Osteoblast (primary cell): ENCODE measurements at places on chromosomes 5 and 9. TPM values are rescaled to one million over a fixed set of nuclear protein-coding genes. Genes with fewer than 3 reads are reported as not detected.

The CER1 gene
- not detected in 2 replicates for total RNA-seq

The CYFIP2 gene
- 4.7 and 6.5 TPM in 2 replicates for total RNA-seq

The FOXD4L5 gene
- under 0.01 TPM in 1 of 2 replicates, not detected in the other for total RNA-seq

The HAUS6 gene
- total RNA-seq, result 14.5 and 16.2 TPM in 2 replicates

The PFN3 gene
- total RNA-seq, result not detected in 2 replicates

The RAPGEF1 gene
- total RNA-seq, result 34.7 and 42.1 TPM in 2 replicates

The CCDC152 gene
- total RNA-seq, result 0.29 and 0.36 TPM in 2 replicates

The LRRTM2 gene
- total RNA-seq, result under 0.01 and 0.88 TPM in 2 replicates

The FOCAD gene
- total RNA-seq, result 45.6 and 53.0 TPM in 2 replicates

The SLC6A3 gene
- not detected in 2 replicates for total RNA-seq

The LAMC3 gene
- under 0.01 TPM in 1 of 2 replicates, not detected in the other for total RNA-seq

The SV2C gene
- total RNA-seq, result not detected in 2 replicates

The DCAF10 gene
- total RNA-seq, result 28.6 and 30.4 TPM in 2 replicates

The MSX2 gene
- total RNA-seq, result 1.5 and 2.2 TPM in 2 replicates

The SOX30 gene
- under 0.01 TPM in 2 replicates for total RNA-seq

The FOXD1 gene
- total RNA-seq, result 12.7 and 17.0 TPM in 2 replicates

The MUSK gene
- total RNA-seq, result under 0.01 TPM in 1 of 2 replicates, not detected in the other

The FOXD4L3 gene
- total RNA-seq, result under 0.01 TPM in 1 of 2 replicates, not detected in the other

The ST8SIA4 gene
- total RNA-seq, result 1.4 and 1.8 TPM in 2 replicates

The PCDHB6 gene
- total RNA-seq, result 0.59 and 0.72 TPM in 2 replicates

The JAK2 gene
- total RNA-seq, result 21.0 and 23.3 TPM in 2 replicates

The PRDM9 gene
- not detected in 2 replicates for total RNA-seq

The DDX46 gene
- 20.6 and 26.8 TPM in 2 replicates for total RNA-seq

The SLC25A48 gene
- total RNA-seq, result not detected in 2 replicates

The EPB41L4B gene
- 2.1 and 2.2 TPM in 2 replicates for total RNA-seq

The TMOD1 gene
- not detected in 2 replicates for total RNA-seq

The CORO2A gene
- 0.29 and 0.72 TPM in 2 replicates for total RNA-seq

The HK3 gene
- total RNA-seq, result under 0.01 and 1.8 TPM in 2 replicates

The CERCAM gene
- total RNA-seq, result 186 and 195 TPM in 2 replicates

The SPRY4 gene
- total RNA-seq, result 5.4 and 5.9 TPM in 2 replicates

The IL17B gene
- 0.29 TPM in 1 of 2 replicates, not detected in the other for total RNA-seq

The IQGAP2 gene
- 0.29 and 0.36 TPM in 2 replicates for total RNA-seq

The FOXI1 gene
- total RNA-seq, result not detected in 2 replicates
